SW 1271 (cell line): ENCODE measurements at places on chromosomes 2 and 18.

DNA sequence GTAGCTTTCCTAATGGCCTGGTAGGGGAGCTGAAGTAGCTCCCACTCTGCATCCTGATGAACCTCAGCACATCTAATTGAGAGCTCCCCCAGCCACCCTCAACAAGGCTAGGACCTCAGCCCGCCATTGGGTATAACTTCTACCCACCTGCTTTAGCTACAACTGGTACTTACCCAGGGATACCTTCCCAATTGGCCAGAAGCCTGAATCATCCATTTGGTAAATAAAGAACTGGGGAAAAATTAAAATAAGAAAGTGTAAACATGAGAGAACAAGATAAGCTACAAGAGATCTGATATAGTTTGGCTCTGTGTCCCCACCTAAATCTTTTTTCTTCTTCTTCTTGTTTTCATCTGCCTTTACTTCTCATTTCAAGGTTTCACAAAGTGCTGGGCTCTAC lies 372.0 kb downstream of the CMPK2 start:
- no peak for DNase-seq

GRCh38 chr2:43226955-43227829 lies 786 bp upstream of the ZFP36L2 start:
- DNase-seq, result peak; percentile 73

DNA sequence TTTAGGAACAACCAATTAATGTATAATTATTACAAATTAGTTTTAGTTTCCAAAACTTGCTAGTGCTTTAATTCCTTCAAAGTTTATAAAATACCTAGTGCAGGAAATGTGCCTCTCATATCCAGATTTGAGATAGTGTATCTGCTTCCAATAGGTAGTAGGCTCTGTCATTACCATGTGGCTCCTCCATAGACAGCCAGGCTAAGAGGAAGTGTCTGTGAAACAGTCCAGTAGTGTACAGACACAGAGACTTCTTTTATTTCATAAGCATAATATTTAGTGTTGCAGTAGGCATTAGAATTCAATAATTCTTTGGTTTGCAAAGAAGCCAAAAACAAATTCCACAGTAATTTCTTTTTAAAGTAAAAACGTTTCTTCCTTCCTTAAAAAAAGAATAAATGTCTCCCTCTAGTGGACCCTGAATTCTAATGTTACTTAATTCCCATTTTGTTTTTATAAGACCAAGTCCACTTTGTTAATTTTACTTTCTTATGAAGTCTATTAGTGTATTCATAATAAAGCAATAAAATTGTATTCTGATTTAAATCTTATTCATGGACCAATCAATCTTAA lies 101.2 kb downstream of the NEB start:
- no peak for DNase-seq

DNA sequence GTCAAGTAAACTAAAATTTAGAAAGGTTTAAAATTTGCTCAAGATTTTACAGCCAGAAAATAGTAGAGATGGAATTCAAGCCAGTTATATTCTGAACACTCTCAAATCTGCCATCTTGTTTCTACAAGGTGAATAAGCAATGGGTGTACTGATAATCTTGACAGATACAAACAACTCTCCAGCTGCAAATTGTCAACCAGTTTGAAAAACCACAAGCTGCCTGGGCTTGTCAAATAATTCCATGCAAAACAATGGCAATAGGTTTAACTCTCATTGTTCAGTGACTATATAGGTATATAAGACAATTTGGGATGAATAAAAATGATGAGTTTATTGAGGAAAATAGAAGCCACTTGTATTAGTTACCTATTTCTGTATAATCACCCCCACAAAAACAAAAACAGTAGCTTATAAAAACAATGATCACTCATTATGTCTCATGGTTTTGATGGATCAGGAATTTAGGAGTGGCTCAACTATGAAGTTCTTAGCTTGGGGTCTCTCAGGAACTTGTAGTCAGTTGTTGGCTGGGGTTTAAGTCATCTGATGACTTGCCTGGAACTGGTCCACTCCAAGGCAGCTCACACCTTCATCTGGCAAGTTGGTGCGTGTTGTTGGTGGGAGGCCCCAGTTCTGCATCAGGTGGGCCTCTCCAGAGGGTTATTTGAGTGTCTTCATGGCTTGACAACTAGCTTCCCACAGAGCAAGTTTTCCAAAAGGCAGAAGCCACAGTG lies 12.6 kb upstream of the EVA1A start:
- no peak for DNase-seq

- DNase-seq, result peak; percentile 17
Observed at GRCh38 chr2:164697688-164698461, 76.6 kb upstream of the GRB14 start.

DNA sequence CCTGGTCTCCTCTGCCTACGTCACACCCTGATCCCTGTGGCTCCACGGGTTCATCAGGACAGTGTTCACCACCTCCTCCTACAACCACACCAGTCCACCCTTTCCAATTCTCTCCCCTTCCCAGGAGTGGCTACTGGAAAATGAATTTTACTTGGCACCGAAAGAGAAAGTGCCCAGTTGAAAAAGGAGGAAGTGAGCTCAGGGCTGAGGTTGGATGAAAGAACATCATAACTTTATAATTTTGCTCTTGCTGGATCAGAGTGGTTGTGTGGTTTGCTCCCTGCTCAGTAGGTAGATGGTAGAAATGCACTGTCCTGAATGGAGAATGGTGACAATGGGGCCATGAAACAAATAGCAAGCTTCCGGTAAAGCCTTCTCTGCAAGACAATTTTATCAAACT lies 140.3 kb upstream of the DDX18 start:
- DNase-seq, result no peak

DNA sequence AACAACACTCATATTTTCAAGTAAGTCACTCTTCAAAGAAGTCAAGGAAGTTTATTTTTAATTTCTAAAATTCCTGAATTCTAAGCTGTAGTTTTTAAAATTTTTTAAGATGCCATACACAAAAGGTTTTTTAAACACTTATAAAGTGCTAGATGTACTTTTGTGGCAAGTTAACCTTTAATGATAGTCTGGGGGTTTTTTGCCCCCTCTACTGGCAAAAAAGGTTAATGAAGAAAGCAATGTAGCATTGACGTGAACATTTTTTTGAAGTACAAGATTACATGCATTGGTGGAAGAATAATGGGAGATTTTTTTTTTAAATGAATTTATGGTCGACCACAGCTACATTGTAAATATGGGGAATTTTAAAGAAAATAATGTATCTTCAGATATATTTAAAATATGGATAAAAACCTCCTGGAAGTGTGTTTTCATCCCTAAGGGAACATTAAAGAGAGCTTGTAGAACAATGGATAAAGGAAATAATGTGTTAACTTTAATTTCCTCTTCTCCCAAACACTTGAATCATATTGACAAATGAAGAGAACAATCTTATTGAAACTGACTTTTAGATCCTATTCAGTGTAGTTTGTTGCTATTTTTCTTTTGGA lies 12.6 kb downstream of the ITPRID2 start:
- DNase-seq, result peak; percentile 36

GRCh38 chr2:202429164-202429980 lies 53.2 kb downstream of the BMPR2 start:
- no peak for DNase-seq

DNA sequence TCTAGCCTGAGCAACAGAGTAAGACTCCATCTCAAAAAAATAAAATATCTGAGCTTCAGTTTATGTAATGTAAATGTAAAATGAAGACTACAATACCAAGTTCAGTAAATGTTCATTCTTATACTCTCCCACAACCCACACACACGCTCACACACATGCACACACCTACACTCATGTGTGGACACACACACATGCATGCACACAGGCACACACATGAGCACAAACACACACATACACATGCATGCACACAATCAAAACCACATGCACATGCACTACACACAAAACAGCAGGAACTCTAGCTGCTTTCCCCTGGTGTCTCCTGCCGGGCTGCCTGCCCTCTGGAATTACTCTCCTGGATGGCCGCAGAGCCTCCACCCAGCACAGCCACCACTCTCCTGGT lies 90.6 kb downstream of the GFPT1 start:
- no peak for DNase-seq

DNA sequence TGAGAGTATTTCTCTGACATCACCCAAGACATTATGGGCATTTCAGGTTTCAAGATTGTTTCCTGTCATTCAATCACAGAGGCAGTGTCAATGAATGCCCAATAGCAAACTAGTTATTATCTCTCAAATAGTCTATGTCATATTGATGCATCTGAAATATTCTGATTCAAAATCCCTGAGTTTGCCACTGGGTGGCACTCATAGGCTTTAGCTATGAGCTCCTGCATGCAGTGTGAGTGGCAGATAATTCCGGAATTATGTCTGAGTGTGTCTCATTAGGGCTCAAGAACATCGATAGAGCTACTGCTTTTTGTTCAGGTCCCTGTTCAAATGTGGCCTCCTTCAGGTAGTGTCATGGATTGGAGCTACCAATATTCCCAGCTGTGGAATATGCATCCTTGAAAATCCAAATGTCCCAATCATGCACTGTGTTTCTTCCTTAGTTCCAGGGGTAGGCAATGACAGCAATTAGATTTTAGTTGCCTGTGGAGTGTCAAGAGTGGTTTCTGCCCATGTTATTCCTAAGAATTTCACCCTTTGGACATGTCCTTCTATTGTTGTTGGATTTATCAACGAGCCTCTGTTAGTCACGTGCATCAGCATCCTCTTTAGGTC lies 7.8 kb upstream of the OR6B3 start:
- peak; percentile 49 for DNase-seq

DNA sequence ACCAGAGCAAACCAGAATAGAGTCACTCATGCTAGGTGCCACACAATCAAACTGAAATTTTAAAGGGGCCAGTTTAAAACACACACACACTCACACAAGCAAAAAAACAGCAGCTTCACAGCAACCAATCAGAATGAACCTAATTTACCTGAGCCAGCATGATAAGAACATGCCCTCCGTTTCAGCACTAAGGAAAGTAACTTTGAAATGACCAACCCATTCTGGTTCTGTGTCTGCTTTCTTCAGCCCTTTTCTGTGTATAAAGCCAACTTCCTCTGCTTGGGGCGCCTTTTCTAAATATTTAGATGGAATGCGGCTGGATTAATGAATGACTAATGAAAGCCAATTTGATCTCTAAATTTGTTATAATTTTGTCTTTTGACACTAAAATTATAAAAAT lies 629.1 kb downstream of the ZEB2 start:
- no peak for DNase-seq

- DNase-seq, result no peak
Observed at GRCh38 chr2:237309011-237309410, 105.0 kb downstream of the COL6A3 start.

GRCh38 chr2:68537809-68538208 lies 70.4 kb downstream of the APLF start:
- DNase-seq, result no peak

GRCh38 chr18:49072524-49072934 lies 121.8 kb upstream of the SMAD7 start:
- no peak for DNase-seq

DNA sequence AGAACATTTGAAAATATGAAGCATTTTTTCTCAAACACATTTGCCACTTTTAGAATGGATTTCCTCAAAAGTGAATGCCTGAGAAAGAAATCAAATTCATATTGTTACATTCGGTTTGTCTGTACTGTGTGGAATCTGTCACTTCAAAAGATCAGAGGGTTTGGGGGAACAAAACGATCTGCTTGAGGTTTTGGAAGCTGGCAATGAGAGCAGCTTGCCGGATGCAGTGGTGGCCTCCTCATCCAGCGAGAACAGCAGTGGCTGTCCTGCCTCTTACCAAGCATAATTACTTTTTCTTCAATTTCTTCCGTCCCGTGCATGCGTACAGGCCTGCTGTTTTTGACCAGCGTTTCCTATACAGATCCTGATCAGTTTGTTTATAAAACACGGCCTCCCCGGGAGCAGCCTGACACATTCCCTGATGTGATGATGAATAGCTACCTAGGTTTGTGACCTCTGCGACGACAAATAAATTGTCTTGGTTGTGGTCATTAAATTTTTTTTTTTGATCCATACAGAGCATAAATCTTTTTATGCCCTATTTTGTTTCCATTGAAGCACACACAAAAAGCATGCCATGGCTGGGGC lies 45.2 kb downstream of the ITGA6 start:
- DNase-seq, result no peak

- DNase-seq, result no peak
Observed at GRCh38 chr2:27980242-27980641, 89.7 kb downstream of the BABAM2 start.

- no peak for DNase-seq
Observed at GRCh38 chr18:47260120-47260923, 8.9 kb upstream of the SKOR2 start.

- DNase-seq, result no peak
Observed at GRCh38 chr18:48026216-48026615, 95.8 kb upstream of the SMAD2 start.

DNA sequence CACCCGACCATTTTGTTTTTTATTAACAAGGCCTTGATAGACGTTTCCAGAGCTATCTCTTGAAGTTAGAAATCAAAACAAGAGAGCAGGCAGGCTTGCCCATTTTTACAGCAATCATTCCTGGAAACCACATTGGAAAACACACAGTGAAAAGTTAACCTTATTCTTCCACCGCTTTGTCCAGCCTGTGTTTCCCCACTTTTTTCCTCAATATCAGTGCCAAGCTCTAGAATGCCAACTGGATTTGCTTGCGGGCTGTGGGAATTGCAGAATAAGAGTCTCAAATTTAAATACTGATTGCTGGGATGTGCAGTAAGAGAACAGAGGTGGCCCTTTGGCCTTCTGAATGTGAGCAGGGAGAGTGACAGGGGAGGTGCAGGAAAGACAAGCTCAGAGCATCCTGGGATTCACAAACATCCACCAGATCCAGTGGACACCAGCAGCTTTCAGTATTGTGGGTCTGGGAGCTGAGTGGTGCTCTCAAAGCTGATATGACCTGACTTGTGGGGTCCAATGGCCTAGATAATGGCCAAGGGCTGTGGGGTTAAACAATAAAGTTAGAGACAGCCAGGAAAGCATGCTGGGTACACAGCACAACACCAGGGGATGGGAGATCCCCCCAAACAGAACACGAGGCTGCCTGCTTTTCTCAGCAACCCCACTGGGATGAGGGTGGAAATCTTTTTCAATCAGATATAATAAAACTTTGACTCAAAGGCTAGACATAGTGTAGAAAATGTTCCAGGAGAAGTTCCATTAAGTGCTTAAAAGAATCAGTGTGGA lies 15.5 kb downstream of the CYP1B1 start:
- no peak for DNase-seq

GRCh38 chr2:241796209-241796608 lies 12.8 kb upstream of the NEU4 start:
- DNase-seq, result no peak

- DNase-seq, result no peak
Observed at GRCh38 chr2:217069263-217070042, 209.6 kb upstream of the TNP1 start.

GRCh38 chr2:111616651-111617218 lies 267.3 kb downstream of the ANAPC1 start:
- no peak for DNase-seq

- DNase-seq, result no peak
Observed at GRCh38 chr2:236662231-236663185, 92.9 kb downstream of the ACKR3 start.

GRCh38 chr18:79912409-79912991 lies 39.0 kb downstream of the SLC66A2 start:
- no peak for DNase-seq

- no peak for DNase-seq
Observed at GRCh38 chr2:160912276-160912675, 248.0 kb upstream of the TANK start.

GRCh38 chr2:219228041-219228910 lies 1.2 kb downstream of the ATG9A start:
- DNase-seq, result no peak

GRCh38 chr2:128196471-128196931 lies 105.5 kb downstream of the UGGT1 start:
- DNase-seq, result no peak
